ENCODE measurements at places on chromosomes 3 and 15.
A peak's percentile ranks its signal among the peaks of the same experiment; 100 is the strongest.

GRCh38 chr3:32973982-32974381 lies 22.5 kb downstream of the CCR4 start:
- no peak for DNase-seq
- H3K36me3 ChIP-seq: no peaks in the 10 kb centered on the region
- no peaks in the 10 kb centered on the region for H3K27me3 ChIP-seq
- H3K4me1 ChIP-seq: no peaks in the 10 kb centered on the region
- no peak overlapping the region for H3K4me3 ChIP-seq

DNA sequence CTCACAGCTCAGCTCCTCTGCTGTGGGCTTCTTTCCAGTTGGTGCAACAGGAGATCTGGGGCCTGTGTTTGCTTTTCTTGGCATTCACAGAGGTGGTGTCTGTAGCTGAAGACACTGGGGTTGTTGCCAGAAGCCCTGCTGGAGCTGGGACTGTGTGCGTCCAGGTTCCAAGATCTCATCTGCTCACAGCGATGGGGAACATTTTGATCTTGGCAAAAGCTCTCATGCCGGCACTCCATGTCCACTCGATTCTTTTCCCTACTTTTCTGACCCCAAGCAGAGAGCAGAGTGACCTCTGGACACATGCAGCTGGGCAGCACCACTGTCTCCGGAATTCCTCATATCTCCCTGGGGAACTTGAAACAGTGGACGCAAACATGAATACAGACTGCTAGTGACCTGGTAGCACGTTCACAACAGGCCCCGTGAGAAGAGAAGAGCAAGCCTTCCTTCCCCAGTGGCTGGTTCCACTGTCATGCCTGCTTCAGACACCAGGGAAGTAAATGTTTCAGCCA lies 36.1 kb upstream of the MECOM start:
- no peaks in the 10 kb centered on the region for H3K36me3 ChIP-seq
- H3K4me3 ChIP-seq: no peak overlapping the region
- H3K27me3 ChIP-seq: no peaks in the 10 kb centered on the region
- DNase-seq: peak; percentile 92
- H3K27ac ChIP-seq: peak overlapping the region; percentile 79

GRCh38 chr3:165185707-165186327 lies 10.4 kb downstream of the SLITRK3 start:
- H3K27ac ChIP-seq: no peak overlapping the region
- no peak for DNase-seq
- no peaks in the 10 kb centered on the region for H3K4me1 ChIP-seq

- H3K4me3 ChIP-seq: no peak overlapping the region
- H3K36me3 ChIP-seq: no peaks in the 10 kb centered on the region
- peaks cover 13% of the 10 kb centered on the region for H3K4me1 ChIP-seq
- H3K27me3 ChIP-seq: no peaks in the 10 kb centered on the region
These were observed 353.9 kb upstream of the KCNMB2 start for GRCh38 chr3:178182337-178182779.

All from right atrium auricular region (tissue), 2 donors.